ENCODE measurements at places on chromosomes 4 and X.

DNA sequence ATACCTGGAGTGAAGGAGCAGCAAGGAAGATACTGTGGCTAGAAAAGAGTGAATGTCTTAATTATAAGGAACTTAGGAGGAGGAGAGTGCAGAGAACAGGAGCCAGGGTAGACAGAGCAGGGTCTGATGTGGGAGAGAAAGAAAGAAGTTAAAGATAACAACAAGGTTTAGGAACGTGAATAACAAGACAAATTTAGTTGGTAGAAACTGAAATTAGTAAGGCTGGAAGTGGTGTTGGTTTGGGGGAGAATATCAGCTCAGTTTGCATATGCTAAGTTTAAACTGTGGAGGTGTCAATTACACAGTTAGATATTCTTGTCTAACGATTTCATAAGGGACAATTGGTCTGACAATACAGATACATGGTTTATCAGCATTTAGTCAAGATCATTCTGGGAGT lies 1123.7 kb upstream of the PABPC4L start:
- no peaks in the 10 kb centered on the region for H3K27me3 ChIP-seq
- H3K36me3 ChIP-seq, result no peaks in the 10 kb centered on the region
- H3K4me3 ChIP-seq, result no peak overlapping the region
- no peak for DNase-seq
- no peak overlapping the region for H3K27ac ChIP-seq
- no peaks in the 10 kb centered on the region for H3K4me1 ChIP-seq

- no peak for DNase-seq
- no peak overlapping the region for H3K27ac ChIP-seq
- H3K4me3 ChIP-seq, result no peak overlapping the region
- no peaks in the 10 kb centered on the region for H3K36me3 ChIP-seq
- no peaks in the 10 kb centered on the region for H3K27me3 ChIP-seq
These were observed 325.5 kb downstream of the PCDH18 start for GRCh38 chr4:137206781-137207180.

GRCh38 chr4:51855270-51855669 lies 12.3 kb downstream of the DCUN1D4 start:
- no peaks in the 10 kb centered on the region for H3K36me3 ChIP-seq
- H3K27ac ChIP-seq, result no peak overlapping the region
- H3K4me1 ChIP-seq, result peaks cover 26% of the 10 kb centered on the region
- no peaks in the 10 kb centered on the region for H3K27me3 ChIP-seq
- H3K4me3 ChIP-seq, result no peak overlapping the region

DNA sequence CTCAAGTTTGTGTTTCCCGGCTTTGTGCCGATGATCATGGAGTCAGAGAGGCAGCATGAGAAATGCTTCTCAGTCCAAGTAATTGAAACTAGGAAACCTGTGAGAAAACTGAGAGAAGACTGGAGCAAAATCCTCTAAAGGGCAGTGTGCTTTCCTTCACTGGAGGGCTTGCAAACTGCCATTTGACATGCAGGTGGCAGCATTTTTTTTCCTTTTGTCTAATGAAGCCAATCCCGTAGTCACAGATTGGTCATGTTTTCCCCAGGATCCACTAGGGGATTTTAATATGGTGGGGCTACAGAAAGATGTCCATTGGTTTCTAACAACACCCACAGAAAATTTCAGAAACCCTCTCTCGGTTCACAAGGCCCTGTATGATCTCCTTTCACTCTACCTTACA lies 117.4 kb upstream of the NUDT10 start:
- no peak for DNase-seq
- H3K27me3 ChIP-seq, result no peaks in the 10 kb centered on the region
- no peaks in the 10 kb centered on the region for H3K36me3 ChIP-seq
- no peak overlapping the region for H3K27ac ChIP-seq

DNA sequence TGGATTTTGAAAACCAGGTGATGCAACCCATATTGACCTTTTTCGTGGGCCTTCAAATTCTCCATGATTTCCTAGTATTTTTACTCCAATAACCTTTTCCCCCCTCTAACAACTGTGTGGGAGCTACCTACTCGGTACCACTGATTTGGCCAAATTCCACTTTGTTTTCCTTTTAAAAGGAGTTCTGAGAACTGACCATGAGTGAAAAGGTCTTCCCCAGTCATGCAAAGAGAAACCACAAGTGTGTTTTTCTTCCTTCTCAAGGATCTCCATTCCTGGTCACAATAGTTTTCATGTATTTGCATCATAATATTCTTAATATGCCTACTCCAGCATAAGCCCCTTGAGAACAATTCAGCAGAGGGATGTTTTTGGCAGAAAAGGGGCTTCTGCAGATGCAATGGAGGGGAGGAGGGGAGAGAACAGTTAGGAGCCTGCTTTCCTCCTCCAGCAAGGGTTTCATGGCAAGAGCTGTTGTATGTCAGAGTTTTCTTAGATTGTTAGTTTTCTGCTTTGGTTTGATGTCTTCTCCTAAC lies 195.3 kb upstream of the ANXA3 start:
- no peak overlapping the region for H3K27ac ChIP-seq
- H3K4me3 ChIP-seq, result no peak overlapping the region
- H3K36me3 ChIP-seq, result no peaks in the 10 kb centered on the region
- H3K27me3 ChIP-seq, result no peaks in the 10 kb centered on the region
- DNase-seq, result no peak

DNA sequence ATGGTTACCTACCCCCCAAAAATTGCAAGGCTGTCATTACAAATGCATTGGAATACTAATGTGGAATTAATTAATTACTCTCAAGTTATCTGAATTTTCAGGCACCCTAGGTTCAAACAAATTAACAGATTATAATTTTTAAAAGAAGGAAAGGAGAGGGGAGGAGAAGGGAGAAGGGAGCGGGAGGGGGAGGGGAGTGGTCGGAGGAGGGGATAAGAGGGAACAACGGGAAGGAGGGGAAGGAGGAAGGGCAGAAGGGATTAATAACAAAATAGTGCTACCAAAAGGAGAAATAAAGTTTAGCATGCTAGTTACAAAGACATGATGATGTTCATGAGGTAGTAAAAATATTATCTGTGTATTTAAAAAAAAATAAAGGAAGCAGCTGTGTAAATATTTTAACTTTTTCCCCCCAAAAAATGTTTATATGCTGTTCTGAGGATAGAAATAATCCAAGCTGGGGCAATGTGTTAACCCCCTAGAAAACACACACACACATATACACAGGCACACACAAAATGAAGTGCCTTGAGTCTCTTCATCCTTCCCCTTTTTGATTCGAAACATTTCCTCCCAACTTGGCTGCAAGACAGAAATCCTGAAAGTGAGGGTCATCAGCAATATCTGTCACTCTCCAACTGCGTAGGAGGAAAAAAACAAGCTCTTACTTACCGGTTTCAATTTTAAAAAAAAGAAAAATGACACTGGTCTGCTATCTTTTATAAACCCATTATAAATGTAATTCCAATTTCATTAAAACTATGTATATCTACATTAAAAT lies 58.8 kb downstream of the PPP3CA start:
- no peaks in the 10 kb centered on the region for H3K27me3 ChIP-seq
- DNase-seq, result no peak
- H3K36me3 ChIP-seq, result no peaks in the 10 kb centered on the region

GRCh38 chr4:54784161-54784671 lies 126.5 kb downstream of the KIT start:
- peaks cover 28% of the 10 kb centered on the region for H3K4me1 ChIP-seq
- DNase-seq, result peak; percentile 96
- H3K27ac ChIP-seq, result peak overlapping the region; percentile 78
- H3K27me3 ChIP-seq, result no peaks in the 10 kb centered on the region

- no peak overlapping the region for H3K4me3 ChIP-seq
- H3K36me3 ChIP-seq, result no peaks in the 10 kb centered on the region
- H3K27ac ChIP-seq, result no peak overlapping the region
- H3K27me3 ChIP-seq, result no peaks in the 10 kb centered on the region
- no peaks in the 10 kb centered on the region for H3K4me1 ChIP-seq
These were observed 847.6 kb upstream of the LCORL start for GRCh38 chr4:18869166-18869565.

GRCh38 chr4:190017357-190018200 lies 9.5 kb downstream of the FRG2 start:
- no peaks in the 10 kb centered on the region for H3K36me3 ChIP-seq
- H3K27ac ChIP-seq, result no peak overlapping the region
- peak; percentile 21 for DNase-seq
- no peaks in the 10 kb centered on the region for H3K4me1 ChIP-seq

DNA sequence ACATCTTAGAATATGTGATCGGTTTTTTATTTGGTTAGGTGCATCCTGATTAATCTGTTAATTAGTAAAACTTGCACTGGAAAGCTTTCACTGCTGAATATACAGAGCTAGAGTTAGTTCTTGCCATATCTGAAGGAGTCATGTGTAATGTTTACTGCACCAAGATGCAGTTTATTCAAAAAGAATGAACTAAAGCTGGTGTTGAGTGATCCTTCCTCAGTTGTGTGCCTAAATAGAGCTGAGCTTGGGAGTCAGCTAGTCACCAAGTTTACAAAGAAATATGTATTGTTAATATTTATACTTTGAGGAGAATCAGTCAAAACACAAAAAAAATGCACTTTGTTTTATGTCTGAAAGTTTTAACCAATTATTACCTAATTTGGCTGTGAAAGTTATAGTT lies 54.1 kb upstream of the FHDC1 start:
- H3K27ac ChIP-seq, result no peak overlapping the region
- H3K4me3 ChIP-seq, result no peak overlapping the region
- H3K27me3 ChIP-seq, result no peaks in the 10 kb centered on the region

All from GM23248 (cell line).